ENCODE measurements at places on chromosomes 16 and 17. TPM values are rescaled to one million over a fixed set of nuclear protein-coding genes. Genes with fewer than 3 reads are reported as not detected.

The CLEC10A gene
- 7.6 TPM for total RNA-seq

The OR1F1 gene
- not detected for total RNA-seq

GRCh38 chr17:39757176-39757662 is 19.5 kb downstream of the GRB7 start:
- no peak for DNase-seq

GRCh38 chr16:27564224-27564623 is 14.3 kb downstream of the KATNIP start:
- no peak for DNase-seq

DNA sequence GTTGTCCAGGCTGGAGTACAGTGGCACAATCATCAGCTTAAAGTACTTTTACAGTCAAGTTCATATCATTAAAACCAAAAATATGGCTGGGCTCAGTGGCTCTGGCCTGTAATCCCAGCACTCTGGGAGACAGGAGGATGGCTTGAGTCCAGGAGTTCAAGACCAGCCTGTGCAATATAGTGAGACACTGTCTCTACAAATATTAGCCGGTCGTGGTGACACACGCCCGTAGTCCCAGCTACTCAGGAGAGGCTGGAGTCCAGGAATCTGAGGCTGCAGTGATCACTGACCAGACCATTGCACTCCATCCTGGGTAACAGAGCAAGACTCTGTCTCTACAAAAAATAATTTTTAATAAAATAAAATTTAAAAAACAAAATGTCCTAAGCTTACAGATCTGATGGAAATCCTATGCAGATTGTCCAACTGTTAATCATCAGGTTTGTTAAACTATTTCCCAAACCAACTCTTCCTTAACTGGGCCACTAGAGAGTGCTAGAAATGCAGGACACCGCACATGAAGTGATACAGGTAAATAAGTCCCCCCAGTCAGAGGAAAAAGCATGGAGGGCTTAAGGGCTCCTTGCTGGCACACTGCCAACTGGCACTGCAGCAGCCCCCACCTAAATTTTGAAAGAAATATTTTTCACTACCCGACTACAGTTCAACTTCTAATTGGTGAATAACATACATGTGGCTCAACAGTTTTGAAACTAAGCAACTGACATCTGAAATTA is 2.8 kb downstream of the USP22 start:
- no peak for DNase-seq

The GLIS2 gene
- total RNA-seq, result 3.6 TPM

The OR1A1 gene
- not detected for total RNA-seq
